ENCODE measurements at places on chromosomes 13 and 19.

DNA sequence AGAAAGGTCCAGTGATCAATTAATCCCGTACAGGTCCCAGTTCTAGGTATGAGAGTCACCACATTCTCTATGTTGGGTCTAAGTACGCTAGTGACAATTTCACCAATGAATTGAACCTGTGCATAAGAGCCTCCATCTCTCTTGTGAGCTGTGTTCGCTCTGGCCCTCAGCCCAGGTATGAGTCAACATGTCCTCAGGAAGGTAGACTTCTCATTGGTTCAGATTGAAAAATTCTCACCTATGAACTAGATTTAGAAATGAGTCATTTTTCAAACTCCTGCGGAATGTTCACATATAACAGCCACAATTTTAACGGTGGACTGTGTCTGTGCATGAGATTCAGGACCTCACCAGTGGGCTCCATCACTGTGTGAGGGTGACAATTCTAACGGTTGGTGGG, 12.7 kb upstream of the ZNF43 start:
- DNase-seq = no peak

GRCh38 chr19:40425450-40426287, at the start of gene SERTAD1:
Gene SERTAD1, minus strand, starts transcription at chr19:40425992. Its CDS starts 2,446 bp downstream, at chr19:40423546.
- DNase-seq = peak; percentile 99

DNA sequence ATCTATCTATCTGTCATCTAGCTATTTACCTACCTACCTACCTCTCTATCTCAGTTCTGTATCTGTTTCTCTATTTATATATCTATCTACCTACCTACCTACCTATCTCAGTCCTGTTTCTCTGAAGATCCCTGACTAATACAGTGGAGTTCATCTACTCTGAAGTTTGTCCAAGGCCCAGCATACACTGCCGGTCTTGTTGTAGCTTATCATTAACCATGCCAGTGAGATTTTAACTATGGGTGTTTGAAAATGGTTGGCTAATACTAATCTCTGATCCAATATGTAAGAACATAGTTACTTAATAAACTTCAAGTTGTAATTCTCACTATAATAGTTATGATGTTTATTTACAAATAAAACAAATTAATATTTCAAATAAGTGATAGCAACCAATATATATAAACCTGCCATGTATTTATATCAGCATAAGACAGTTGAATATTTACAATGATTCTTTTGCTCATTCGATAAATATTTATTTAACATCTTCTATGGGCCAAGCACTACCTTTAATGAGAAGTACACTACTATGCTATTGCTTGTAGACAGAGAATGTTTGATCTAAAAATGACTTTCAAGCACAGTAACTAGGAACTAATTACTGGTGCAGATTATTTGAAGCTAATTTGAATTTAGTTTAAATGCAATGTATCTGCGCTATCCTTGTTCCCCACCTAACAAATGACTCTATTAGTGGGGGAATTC, 242.1 kb downstream of the KLF5 start:
- DNase-seq = no peak

DNA sequence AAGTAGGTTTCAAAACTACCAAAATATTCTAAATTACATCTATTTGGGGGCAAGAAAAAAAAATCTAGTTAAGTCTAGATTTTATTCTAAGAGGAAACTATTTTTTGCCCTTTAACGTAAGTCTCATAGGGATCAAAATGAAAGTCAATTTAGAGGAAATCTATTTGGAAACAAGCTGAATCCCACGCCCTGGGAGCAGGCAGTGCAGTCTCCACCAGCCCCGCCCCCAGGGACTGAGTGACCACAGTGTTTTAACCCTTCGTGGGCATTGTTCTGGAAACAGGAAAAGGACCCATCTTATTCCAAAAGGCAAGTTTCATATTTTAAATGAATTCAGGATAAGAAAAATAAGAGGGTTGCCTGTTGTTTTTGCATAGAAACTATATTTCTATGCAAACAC, 209.7 kb downstream of the SPRY2 start:
- no peak for DNase-seq

- no peak for DNase-seq
Measured at GRCh38 chr13:75489502-75490263, 7.7 kb upstream of the TBC1D4 start.

- no peak for DNase-seq
Measured at GRCh38 chr13:23620613-23621315, 50.6 kb downstream of the TNFRSF19 start.

DNA sequence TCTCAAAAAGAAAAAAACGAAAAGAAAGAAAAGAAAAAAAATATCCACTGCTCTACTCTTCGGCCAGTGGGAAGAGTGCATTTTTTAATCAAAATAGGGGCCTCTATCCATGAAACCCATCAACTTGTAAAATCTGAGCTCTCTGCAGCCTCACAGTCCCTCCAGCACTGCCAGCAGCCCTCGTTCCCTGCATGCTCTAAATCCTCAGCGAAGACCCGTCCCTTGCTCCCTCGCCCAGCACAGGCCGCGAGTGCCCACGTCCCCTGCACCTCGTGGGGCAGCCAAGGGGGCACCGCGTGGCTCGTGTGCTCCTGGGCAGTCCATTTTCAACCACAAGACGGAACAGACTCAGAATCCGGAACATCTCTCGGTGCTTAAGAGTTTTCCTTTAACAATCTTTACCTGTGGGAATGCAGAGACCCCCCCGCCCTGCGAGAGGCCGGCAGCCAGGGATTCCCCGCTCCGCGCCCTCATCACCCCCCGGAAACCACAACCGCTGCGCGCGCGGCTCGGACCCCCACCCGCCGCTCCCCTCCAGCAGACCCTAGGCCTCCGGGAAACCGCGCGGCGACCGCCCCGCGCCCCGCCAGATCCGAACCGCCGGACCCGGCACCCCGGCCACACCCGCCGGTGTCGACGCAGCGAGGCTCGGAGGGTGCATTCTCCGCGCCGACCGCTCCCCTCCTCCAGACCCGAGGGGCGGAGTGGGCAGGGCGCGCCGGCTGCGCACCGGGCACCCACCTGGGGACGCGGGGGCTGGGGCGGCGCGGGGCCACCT, 638 bp downstream of the ANKRD27 start:
- no peak for DNase-seq

DNA sequence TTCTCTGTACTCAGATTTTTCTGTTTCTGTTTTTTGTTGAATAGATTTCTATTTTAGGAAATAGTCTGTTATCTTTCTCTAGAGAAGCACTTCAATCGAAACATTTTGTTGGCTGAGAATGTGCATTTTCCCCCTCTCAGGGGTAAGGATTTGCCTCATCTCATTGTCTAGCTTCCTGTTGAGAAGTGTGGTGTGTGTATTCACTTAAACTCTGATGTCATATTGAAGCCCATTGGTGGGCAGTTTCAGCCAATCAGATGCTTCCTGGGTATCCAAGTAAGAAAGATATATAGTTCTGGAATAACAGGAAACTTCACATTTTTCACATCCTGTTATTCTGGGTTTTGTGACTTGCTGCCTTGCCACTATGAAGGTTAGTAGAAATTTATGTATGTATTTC, 87.6 kb downstream of the ARHGEF7 start:
- DNase-seq = peak; percentile 27

DNA sequence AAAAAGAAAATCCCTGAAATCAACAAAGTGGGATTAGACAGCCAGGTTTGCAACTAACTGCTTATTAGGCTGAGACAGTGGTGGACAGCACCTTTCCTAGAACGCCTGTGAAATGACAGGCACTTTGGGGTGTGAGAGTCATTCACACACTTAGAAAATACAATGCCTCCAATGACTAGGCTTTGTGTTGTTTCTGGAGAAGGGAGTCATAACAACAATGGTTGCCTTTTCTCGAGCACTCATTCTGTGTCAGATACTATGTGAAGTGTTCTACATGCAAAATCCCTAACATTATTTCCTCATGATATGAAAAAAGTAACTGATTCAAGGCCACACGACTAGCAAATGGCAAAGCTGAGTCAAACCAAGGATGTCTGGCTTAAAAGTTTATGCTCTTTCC, 41.2 kb downstream of the SACS start:
- DNase-seq = no peak

DNA sequence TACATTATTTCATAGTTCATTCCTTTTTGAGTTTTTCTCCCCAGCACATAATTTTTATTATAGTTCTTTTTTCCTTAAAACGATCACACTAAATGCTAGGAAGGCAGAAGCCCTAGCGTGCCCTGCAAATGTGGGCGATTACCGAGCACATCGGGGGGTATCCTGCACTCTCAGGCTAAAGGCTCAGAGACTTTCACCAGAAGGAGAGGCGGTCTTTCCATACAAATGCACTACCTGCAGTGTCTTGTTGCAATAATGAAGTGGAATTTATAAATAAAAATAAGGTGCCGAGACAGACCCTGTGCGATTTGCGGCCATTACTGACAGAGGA, 29.3 kb upstream of the SPACA7 start:
- no peak for DNase-seq

DNA sequence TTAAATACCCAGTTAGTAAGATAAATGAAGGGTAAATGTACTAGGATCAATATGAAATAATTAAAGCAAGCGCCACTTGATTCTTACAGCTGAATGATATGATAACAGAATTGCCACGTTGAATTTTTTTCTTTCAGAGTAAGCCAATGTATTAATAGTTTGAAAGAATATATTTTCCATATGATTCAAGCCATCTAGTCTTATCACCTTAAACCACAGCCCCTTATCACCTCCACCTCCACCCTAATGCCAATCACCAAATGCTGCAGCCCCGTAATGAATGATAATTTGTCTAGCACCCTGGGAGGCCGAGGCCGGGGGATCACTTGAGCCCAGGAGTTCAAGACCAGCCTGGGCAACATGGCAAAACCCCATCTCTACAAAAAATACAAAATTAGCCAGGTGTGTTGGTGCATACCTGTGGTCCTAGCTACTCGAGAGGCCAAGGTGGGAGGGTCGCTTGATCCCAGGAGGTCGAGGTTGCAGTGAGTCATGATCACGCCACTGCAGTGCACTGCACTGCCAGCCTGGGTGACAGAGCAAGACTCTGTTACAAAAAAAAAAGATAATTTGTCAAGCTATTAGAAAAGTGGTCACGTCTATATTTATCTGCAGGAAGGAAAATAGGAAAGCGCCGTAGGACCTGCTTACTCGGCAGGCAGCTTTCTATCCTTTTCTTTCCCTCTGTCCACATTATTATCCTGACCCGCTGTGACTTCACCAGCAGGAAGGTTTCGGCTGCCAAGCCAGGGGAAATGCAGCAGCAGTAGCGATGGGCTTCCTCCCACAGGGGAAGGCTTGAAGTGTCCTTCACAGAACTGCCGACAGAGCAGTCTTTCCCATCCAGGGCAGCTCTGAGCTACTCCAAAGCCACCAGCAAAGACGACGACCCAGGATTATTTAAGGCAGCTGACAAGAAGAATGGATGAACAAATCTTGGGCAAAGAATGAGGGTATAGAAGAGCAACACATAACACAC, 19.7 kb upstream of the CLN5 start:
- no peak for DNase-seq

GRCh38 chr13:36173571-36174322, 40.6 kb downstream of the SOHLH2 start:
- DNase-seq = no peak

- DNase-seq = no peak
Measured at GRCh38 chr13:59404331-59404730, 759.4 kb downstream of the DIAPH3 start.

DNA sequence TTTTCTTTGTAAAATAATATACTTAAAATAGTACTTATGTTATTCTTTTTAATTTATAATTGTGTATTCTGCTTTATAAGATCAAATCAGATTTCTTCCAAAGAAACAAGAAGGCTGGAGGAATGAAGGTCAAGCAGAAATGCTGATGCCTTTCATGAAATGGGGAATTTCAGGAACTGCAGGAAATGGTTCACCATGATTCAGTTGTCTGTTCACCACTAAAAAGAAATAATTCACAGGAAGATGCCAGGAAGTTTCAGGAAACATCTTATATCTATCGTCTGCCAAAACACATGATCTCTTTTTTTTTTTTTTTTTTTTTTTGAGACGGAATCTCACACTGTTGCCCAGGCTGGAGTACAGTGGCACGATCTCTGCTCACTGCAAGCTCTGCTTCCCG, 15.7 kb upstream of the SCEL start:
- no peak for DNase-seq

GRCh38 chr13:32894589-32895001, 121.6 kb upstream of the KL start:
- no peak for DNase-seq

- no peak for DNase-seq
Measured at GRCh38 chr13:75149776-75150175, 332.2 kb downstream of the TBC1D4 start.

GRCh38 chr19:15072930-15073647, 8.9 kb upstream of the OR1I1 start:
- no peak for DNase-seq

DNA sequence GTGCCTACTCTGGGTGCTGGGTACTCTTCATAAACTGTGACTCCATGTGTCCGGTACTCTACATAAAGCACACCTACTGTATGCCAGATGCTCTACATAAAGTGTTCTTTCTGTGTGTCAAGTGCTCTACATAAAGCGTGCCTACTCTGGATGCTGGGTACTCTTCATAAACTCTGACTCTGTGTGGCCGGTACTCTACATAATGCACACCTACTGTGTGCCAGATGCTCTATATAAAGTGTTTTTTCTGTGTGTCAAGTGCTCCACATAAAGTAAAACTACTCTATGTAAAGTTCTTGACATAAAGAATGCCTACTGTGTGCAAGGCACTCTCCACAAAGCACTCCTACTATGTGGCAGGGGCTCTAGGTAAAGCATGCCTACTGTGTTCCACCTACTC, 1.8 kb upstream of the CYP4F11 start:
- no peak for DNase-seq

- no peak for DNase-seq
Measured at GRCh38 chr19:9445037-9445436, 9.7 kb upstream of the ZNF266 start.

GRCh38 chr13:75492389-75492788, 10.4 kb upstream of the TBC1D4 start:
- no peak for DNase-seq

- DNase-seq = no peak
Measured at GRCh38 chr13:76004416-76004815, 368.3 kb downstream of the LMO7 start.

DNA sequence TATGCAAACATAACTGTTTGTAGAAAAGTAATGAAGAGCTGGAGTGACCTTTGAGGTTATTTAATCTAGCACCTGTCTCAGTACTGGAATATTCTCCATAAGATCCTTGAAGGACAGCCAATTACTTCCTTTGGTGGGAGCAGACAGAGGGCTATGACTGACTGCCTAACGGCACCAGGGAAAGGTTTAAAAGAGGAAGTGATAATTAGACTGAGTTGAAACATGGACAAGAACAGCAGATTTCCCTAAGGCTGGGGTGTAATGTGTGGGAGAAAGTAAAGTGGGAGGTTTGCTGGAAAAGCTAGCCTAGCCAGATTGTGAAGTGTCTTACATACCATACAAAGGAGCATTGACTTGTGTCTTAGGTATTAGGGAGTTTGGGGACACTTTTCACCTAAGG, 191.3 kb upstream of the PCDH9 start:
- DNase-seq = no peak
